ENCODE measurements at places on chromosomes 3 and 15.

- DNase-seq = no peak
These were observed 204.4 kb downstream of the OTOL1 start for GRCh38 chr3:161700998-161701397.

DNA sequence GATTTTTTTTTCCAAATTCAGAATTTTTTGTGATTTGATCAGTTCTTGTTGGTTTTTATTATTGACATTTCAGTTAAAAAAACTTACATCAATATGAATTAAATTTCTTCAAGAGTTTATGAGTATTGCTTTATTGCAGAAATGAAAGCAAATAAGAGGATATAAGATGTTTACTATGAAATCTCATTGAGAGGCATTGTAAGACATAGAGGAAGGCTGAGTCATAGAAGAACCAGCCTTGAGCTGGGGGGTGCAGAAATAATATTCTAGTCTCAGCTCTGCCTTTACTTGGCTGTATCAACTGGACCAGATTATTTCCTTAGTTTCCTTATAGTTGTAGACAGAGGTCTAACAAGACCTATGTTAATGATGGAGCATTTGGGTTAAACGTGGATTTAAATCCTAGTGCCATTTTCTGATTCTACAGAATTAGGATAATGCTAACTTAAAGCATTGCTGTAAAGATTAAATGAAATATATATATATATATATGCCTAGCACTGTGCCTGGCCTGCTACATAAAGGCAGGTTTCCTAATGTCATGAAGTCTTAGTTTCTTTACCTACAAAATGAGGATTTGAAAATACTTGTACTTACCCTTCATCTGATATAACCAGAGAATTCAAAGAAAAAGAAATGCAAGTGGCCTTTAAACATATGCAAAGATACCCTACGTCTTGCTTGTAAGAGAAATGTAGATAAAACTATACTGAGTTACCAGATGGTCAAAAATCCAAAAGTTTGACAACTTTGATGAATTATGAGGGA, 7.3 kb downstream of the FAM98B start:
- peak; percentile 60 for DNase-seq

DNA sequence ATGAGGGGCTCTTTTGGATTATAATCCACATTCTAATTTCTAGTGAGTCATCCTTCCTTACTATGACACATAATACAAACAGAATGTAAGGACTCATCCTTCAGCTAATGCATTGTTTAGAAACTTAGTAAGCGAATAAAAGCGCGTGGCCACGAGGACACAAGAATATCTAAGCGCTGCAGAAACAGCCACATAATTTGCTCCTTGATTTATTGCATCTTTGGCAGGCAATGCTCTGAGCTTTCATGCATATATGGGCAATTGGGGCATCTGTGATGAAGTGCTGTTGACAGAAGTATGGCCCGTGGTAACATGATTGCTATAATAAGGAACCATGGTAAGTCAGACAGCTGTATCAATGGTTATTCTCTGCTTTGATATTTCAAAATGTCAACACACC, 191.3 kb upstream of the ZNF385D start:
- peak; percentile 74 for DNase-seq

GRCh38 chr3:48429317-48429959, 448 bp downstream of the PLXNB1 start:
- peak; percentile 17 for DNase-seq

GRCh38 chr3:47791193-47791855, 9.6 kb upstream of the SMARCC1 start:
- DNase-seq = no peak

DNA sequence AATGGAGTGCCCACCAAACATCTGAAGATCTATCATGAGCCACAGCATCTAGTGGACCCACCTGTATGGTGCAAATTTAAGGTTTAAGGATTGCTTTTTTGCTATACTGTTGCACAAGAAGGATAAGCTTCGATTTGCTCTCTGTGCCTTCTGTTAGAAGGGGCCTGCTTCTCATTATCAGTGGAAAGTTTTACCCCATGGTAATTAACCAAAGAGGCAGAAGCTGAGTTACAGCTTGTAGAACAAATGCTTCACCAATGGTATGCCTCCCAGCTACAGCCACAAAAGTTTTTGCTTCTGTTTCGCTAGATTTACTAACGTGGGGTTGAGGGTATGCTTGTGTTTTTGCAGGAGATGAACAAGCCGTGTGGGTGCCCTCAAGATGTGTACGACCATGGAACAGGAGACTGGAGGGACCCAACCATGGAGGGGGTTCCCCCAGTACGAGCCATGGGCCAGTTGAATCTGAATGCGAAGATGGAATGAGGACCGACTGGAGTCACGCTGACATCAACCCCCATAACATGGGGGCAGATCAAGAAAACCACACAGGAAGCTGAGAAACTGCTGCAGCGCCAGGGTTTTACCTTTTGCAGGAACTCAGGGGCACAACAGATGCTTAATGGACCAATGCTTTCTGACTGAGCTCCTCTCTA, 43.5 kb downstream of the ACAD9 start:
- no peak for DNase-seq

GRCh38 chr3:45362758-45363157, 25.6 kb upstream of the LARS2 start:
- peak; percentile 24 for DNase-seq

DNA sequence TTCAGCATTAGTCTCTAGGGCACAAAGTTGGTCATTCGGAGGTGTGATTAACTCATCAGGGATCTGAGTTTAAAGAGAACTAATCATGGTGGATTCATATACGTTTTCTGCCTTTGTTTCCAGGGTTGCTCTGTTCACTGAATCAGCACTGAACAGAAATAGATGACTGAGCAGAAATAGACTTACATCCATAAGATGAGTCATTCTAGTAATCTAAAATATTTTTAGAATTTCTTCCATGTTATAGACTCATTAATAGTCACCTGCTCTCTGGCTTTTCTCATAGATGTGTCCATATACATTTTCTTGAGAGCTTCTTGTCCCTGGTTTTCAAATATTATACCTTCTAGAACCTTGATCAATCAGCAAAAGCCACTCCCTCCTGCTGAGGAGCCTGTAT, 837.6 kb upstream of the DPPA4 start:
- peak; percentile 7 for DNase-seq
